Activated CD4-positive, alpha-beta T cell treated with anti-CD3 and anti-CD28 coated beads, Interleukin-2, amount 50 U/mL, for 48 hours (primary cell): ENCODE measurements at places on chromosomes 1 and 21.
A peak's percentile ranks its signal among the peaks of the same experiment; 100 is the strongest.

GRCh38 chr21:14737284-14737691, 191.2 kb upstream of the SAMSN1 start:
- DNase-seq: no peak

- DNase-seq: no peak
These were observed 175.3 kb downstream of the LEPR start for GRCh38 chr1:65595724-65596123.

DNA sequence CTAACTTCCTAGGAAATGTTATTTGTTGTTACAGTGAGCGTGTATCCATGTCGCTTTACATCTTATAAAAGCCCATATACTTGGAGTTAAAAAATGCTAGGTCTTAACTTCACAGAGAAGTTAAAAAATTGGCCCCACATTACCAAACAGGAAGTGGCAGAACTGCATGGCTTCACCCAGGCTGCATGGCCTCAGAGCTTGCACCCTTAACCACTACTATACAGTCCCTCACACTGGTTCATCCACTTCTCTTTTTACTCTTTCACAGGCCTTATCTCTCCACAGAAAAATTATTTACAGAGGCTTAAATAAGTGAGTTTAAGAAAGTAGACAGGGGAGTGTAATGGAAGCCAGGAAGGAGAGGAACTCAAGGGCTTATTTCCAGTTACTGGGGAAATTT, 402.5 kb downstream of the HHAT start:
- DNase-seq: no peak

- DNase-seq: no peak
These were observed 113.4 kb downstream of the ERG start for GRCh38 chr21:38384675-38385426.

DNA sequence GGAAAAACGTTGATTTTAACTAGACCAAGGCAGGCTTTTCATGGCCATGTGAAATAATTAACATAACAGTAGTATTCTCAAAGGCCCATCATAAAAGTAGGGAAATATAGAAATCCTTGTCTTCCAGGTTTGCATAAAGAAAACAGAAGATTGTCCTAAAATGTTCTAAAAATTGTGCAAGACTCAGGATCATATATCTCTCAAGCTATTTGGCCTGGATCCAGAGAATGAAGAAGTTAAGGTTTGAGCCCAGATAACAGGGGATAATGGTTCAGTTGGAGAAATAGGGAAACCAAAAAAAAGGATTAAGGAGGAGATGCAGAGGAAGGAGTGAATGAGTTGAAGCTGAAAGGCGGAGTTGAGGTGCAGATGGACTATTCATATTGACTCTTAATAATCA, 555.5 kb upstream of the NR5A2 start:
- DNase-seq: no peak

- DNase-seq: no peak
These were observed 7.1 kb downstream of the RIIAD1 start for GRCh38 chr1:151728151-151729054.

GRCh38 chr1:48002142-48002541, 5.0 kb upstream of the TRABD2B start:
- no peak for DNase-seq

DNA sequence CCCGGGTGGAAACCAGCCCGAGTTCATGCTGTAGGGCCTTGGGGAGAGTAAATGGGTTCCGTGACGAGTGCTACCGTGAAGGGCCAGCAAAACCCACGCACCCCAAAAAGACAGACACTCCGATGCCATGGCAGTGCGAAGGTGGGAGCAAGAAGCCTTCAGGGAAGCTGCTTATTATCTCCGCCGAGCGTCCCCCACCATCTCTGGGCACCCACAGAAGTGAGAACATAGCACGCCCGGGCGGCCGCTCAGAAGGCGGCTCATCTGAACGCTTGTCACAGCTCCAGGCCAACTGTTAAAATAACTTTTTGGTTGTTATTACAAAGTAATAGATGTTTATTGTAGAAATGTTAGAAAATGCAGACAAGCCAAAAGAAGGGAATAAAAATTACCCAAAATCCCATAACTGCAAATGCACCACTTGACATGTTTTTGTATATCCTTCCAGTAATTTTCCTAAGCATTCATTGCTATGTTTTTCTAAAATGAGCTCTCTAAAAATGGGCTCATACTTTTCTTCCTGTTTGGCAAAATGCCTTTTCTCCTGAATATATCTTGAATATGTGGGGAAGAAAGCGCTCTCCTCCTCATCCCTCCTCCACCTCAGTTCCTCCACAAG, 234.9 kb downstream of the NPHP4 start:
- no peak for DNase-seq

DNA sequence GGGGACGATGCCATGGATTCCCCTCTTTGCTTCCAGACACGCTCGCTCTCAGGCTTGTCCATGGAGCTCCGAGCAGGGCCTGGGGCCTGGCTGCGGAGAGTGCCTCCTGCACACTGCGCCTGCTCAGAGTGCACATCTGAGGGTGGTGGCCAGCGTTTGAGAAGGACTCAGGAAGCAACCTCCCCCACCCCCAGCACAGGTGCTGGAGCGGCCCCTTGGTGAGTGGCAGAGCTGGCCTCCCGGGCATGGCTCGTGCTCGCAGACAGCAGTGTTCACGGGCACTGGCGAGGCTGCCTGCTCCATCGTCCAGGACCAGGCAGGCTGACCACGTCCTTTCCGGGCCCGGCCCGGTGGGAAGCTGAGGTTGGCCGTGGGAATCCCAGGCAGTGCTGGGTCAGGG, 2.8 kb downstream of the SPATC1L start:
- no peak for DNase-seq

GRCh38 chr1:35947547-35947946, 16.6 kb downstream of the AGO3 start:
- no peak for DNase-seq

DNA sequence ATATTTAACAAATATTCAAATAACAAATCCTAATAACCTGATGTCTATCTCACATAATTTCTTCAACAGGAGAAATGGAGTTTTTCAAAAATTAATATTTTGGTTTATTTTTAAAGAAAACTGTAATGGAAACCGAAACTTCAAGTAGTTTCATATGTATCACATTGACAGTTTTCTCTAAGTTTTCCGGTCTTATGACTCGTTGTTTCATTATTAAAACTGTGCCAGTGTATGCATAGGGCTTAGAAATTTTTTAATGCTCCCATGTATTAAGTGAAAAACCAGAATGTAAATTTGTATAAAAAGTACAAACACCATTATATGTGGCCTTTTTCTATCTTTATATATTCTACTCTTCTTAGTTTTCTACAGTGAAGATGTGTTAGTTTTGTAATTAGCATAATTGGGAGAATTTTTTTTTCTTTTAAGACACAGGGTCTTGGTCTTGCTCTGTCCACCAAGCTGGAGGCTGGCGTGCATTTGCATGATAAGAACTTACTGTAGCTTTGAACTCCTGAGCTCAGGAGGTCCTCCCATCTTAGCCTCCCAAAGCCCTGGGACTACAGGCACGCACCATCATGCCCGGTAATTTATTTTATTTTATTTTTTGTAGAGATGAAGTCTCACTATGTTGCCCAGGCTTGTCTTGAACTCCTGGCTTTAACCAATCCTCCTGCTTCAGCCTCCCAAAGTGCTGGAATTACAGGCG, 43.9 kb upstream of the SAMSN1 start:
- DNase-seq: no peak

DNA sequence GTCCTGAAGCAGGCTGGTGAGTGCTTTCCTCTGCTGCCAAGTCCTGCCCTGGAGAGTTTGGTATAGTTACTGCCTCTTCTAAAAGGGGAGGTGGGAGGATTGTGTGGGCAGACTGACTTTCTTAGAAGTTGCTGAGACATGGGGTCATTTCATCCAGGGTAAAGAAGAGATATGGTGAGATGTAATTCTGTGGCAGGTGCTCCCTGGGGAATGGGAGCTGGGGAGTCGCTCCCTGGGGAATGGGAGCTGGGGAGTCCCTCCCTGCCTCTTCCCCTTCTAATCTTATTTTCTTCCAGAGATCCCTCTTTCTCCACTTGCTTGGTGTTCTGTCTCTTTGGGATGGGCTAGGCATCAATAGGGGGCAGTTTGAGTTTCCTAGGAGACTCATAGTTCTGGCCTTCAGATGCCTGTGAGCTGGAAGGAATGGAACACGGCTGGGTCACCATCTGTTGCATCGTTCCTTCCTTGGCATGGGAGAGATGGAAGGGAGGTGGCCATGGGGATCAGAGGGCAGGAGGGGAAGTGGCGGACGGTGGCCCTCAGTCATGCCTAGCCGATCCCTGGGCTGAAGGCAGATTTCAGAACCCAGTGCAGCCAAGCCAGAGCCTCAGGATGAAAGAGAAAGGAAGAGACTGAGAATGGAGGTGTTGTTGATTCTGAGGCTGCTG, 59.0 kb downstream of the NFASC start:
- DNase-seq: no peak

GRCh38 chr1:39625462-39626273, 13.8 kb downstream of the HEYL start:
- no peak for DNase-seq

DNA sequence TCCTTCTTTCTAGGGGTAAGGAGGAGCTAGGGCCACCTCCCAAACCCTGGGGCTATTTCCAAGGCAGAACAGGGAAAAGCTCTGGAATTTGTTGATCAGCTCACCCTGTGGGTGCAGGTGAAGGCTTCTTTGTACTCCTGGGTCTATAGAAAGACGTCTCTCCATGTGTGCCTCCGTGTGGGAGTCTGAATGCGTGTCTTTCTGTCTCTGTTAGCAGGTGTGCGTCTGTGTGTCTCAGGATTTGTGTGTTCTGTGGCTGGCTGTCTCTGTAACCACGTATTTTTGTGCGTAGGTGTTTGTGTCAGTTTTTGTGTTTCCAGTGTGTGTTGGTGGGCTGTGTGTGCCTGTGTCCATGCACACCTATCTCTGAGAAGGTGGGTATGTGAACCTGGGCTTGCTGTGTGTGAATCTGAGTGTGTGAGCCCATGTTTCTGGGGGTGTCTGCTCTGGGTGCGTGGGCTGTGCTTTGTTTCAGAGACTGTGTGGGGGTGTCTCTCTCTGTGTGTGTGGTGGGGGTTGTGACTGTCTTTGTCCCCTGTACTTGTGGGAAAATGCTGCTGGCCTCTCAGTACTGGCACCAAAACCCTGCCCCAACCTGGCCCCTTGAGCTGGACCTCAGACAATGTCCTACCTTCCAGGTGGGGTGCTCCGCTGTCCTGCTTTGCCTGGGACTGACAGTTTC, 12.7 kb upstream of the ETV3L start:
- no peak for DNase-seq

GRCh38 chr1:116553386-116554115, 17.3 kb downstream of the CD58 start:
- DNase-seq: no peak

DNA sequence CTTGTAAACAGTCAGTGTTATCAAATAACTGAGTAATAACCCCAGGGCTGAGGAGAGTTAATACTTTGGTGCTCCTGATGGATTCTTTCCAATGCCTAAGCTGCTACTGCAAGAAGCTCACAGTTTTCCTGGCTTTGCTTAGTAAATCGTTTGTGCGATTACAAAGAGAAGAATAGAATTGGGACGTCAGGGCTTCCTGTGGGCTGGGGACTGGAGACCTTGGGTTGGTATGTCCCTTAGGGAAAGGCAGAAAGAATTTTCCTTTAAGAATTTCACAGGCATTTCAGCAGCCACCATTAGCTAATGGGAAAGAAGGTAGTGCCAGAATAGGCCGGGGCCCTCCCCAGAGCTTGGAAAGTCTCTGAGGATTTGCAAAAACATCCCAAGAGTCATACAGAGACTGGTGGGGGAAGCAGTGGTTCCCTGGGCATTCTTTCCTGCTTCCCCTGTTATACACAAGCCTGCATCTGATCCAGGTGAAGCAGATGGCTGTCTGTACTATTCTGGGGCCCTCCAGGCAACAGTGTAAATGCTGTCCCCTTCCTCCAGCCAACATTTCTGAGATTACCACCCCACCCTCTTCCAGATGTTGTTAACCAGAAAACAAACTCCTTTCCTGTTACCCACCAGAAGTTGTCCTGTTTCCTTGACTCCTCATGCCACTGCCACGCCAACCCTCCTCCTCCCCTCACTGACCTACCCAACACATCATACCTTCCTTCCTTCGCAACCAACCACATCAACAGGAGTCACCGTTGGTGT, 40.2 kb downstream of the PLXNA2 start:
- no peak for DNase-seq

GRCh38 chr21:24204641-24205040, 1402.6 kb downstream of the MRPL39 start:
- DNase-seq: no peak

GRCh38 chr1:212488436-212489283, 55.9 kb downstream of the NENF start:
- DNase-seq: no peak

- no peak for DNase-seq
These were observed 56.4 kb upstream of the FMOD start for GRCh38 chr1:203407296-203407695.

GRCh38 chr1:20430355-20431175, 55.4 kb downstream of the CAMK2N1 start:
- peak; percentile 58 for DNase-seq
